ENCODE measurements at places on chromosomes 12 and 14.

DNA sequence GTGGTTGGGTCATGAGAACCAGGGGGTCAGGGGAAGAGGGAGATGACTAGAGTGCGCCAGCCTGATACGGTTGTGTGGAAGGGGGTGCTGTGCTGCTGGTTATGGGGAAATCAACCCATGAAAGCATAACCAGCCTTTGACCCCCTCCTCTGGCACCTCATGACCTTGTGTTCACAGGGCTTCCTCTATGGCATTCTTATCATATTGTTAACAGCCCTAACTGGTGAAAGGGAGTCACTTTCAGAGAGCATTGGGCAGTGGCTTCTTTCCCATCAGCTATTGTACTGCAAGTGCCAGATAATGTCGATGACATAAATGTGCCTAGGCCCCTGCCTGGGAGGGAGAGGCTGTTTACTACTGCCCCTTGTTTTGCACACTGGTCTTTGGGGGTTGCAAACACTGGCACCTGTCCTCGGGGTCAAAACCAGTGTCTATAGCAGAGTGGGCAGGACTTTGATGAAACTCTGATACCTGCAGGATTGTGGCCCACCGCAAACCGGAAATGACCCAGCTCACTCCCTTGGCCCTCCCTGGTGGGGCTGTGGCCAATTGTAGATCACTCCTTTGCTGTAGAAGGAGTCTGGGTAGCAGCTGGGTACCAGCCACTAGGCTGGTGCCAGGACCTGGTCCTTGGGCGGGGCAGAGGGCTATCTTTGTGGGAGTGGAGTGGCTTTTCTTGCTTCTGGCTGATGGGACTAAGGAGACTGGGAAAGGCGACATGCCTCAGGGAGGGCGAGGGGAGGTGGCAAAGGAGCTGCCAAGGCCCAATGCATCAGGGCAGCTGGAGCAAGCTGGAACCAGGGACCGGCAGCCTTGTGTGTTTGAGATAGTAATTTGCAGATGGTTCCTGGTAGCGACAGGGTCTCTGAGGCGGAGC is 634 bp upstream of the TMEM63C start:
- DNase-seq = no peak

DNA sequence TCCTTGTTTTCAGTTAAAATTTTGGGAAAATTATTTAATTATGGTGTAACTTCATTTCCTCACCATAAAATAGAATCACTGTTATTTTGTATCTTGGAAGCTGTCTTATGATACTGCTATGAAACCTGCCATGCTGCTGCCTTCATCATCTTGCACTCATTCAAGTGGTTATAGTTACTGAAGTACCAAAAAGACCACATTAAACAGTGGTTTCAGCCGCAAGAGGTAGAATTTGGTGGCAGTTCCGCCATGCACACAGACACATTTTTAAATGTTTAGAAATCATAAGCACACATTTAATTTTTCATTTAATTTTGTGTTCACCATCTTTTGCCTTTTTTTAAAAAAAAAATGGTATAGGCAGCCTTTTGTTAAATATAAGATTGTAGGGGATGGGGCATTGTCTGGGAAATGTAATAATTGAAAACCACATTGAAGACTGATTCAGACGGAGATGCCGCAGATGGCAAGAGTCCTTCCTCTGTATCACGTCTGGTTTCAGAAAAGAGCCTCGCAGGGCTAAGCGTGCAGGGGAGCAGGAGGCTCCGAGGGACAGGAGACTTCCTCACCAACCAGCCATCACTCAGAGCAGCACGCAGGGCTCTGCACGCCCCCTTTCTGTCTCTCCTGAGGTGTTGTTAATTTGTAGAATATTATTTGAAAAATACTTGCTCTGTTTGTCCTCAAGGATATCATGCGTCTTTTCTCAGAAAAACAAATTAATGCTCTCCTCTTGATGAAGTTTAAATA is 115.2 kb upstream of the PELI2 start:
- no peak for DNase-seq

- no peak for DNase-seq
Measured at GRCh38 chr12:117593815-117594400, 232.5 kb upstream of the NOS1 start.

DNA sequence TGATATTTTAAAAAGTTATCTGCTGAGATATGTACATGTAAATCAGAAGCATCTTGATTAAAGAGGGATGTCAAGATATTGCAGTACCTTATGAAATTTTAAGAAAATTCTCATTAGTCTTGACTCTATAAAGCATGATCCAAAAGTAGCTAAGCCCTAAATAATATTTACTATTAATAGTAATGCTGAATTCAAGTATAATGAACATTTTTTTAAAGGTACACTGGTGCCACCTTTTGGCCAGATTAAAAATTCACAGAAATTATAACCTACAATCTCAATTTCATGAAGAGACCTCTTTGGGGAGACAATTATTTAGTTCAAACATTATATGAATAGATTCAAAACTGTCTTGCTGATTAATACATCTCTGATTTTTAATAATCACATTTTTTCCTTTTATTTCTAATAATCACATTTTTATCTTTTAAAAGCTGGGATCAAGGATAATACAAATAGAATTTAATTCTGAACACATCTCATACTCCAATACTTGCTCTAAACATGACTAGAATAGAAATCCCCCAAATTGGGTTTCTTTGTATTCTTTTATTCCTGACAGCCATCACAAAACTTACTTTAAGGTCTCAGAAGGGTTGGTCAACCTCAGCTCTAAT is 13.4 kb downstream of the AKAP5 start:
- peak; percentile 33 for DNase-seq

DNA sequence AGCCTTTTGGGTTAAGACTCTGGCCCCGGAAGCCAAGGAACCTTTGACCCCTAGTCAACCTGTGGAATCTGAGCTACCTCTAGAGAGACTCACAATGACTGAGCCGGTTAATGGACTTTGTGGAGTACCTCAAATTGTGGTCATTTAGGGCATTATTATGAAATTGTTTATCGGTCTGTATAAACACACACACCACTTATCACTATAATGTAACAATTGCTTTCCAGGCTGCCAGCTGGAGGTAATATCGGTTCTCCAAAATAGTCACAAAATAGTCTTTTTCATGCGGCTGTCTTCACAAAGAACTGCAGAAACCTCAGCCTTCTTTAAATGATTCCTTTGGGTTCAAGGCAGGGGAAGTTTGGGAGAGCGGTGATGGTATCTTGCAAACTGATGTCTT is 144.2 kb downstream of the DACT1 start:
- DNase-seq = no peak

GRCh38 chr14:97120204-97120603 is 323.0 kb downstream of the VRK1 start:
- no peak for DNase-seq

DNA sequence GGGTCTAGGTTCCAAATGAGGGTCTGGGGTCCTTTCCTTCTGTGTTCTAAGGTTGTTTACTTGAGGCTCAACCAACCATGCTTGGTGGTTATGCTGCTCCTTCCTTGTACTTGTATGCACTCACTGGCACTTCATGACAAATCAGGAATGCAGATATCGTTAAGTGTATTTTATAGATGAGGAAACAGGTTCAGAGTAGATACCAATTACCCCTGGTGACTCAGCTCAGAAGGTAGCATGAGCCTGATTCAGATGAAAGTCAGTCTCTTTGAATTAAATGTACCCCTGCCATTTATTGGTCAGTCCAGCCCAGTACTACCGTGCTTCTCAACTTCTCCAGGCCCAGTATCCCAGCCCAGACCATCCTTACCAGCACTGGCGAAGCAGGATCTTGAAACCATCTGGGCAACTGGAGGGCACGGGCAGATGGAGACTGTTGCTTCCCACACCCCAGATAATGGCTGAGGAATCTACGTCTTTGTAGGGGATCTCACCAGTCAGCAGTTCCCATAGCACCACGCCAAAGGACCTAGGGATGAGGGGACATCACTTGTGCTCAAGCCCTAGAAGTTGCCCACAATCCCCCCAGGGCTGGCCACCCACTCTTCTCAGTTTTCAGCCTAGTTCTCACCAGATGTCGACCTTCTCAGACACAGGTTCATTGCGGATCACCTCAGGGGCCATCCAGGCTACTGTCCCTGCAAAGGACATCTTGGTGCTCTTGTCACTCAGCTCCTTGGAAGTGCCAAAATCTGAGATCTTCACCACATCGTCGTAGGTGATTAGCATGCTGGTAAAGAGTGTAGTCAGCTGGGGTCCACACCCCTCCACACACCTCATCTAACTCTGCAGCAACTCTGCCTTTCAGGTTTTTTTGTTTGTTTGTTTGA is 14.3 kb downstream of the MAP3K12 start:
- DNase-seq = no peak

- no peak for DNase-seq
Measured at GRCh38 chr12:13581031-13581430, 384.5 kb downstream of the EMP1 start.

DNA sequence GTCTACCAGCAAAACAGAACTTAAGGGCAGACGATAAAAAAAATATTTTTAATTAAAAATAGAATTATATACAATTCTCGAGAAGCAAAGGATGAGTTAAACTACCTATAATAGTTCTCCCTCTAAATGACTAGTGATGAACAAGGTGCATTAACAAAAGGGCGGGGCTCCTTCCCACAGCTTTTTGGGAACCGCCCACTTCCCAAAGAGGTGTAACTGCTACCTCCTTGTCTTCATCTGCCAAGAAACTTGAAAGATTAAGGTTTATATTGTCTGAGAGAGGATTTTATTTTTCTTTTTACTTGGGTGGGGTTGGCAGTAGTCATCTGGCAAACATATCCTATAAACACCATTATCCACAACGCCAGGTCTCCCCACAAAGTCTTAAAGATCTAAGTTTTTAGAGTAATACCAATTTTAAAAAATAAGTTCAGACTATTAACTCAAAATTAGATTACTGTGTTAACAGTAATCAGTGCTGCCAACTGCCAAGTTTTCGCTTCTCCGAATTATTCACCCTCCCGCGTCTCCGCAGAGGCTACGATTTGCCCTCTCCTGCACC is 938 bp downstream of the RALGAPA1 start:
- no peak for DNase-seq

- DNase-seq = no peak
Measured at GRCh38 chr12:3560295-3560620, 69.3 kb downstream of the PRMT8 start.

DNA sequence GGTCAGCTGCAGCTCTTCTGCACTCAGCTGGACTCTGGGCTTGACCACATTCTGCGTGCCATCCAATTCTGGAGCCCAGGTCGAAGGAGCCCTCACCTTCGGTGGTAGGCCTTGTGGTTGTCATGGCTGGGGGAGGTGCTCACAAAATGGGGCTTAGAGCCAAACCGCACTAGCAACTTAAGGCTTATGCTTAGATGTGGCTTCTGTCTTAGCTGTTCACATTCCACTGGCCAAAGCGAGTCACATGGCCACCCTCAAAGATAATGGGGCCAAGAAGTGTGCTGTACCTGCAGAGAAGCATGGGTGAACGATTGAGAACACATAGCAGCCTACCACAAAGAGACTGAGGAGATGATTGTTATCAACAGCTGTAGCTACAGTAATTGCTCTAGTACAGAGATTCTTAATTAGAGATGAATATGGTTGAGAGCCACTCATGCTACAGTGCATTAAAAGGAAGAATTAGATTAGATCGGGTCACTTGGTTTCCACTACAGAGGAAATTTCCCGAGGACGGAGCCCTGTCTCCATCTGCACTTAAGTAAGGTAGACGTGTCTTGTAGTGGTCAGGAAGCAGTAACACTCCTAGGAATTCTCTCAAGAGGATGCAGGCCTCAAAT is 334.6 kb upstream of the FKBP4 start:
- DNase-seq = no peak

DNA sequence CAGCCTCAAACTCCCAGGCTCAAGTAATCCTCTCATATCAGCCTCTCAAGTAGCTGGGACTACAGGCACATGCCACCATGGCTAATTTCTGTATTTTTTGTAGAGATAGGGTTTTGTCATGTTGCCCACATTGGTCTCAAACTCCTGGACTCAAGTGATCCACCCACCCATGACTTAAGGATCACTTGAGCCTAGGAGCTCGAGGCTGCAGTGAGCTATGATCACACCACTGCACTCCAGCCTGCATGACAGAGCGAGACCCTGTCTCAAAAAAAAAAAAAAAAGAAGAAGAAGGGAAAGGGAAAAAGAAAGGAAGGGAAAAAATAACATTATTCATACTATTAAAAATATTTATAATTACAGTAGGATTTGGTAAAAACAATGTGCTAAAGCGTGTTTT is 19.2 kb downstream of the EPS8 start:
- no peak for DNase-seq

GRCh38 chr12:93668919-93669418 is 8.2 kb upstream of the CRADD start:
- DNase-seq = peak; percentile 42

- DNase-seq = no peak
Measured at GRCh38 chr12:63222582-63222981, 71.6 kb upstream of the AVPR1A start.

DNA sequence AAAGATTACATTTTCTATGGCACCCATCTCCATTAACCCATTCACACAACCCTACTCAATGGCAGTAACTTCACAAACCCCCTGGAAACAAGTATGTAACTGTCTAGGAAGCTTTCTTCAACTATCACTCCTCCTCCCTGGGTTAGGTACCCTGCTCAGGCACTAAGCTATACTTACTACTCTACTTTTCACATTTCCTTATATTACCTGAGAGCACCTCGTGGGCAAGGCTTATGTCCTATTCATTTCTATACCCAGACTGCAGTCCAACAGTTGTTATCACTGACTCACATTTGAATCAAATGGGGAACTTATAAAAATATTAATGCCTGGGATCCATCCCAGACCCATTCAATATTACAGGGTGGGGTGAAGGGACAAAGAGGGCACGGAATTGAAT is 4.6 kb downstream of the PAWR start:
- DNase-seq = no peak

DNA sequence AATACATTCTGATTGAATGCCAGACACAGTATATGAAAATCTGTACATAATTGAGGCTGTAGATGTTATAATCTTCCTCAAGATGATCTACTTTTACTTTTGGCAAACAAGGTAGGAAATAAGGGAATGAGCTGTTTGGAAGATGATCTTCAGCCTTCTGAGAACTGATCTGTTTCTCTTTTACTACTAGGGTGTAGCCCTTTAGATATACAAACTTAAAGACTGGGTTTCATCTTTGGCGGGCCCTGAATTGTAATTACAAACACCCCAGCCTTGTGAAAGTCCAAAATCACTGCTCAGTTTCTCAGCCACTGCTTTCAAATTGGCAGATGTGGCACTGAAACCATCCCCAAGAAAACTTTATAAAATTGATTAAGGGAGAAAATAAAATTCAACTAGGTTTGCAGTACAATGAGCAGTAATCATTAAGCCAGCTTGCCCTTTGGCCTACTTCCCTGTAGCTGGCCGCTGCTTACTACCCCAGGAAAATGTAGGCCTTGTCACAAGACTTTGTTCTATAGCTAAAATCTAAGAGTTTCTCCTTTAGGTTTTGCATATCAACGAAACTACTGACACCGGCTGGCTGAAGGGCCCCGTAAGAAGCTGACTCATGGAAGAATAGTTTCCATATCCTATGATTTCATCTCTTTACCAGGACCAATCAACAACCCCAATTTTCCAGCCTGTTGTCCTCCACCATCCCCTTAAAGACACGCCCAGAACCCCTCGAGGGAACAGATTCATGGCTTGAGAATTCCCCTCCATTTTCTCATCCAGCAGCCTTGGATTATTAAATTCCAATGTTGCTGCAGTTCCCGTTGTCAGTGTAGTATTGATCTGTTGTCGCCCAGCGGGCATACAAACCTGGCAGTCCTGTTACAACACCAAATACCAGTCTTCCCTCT is 210.8 kb downstream of the PCNX1 start:
- DNase-seq = peak; percentile 11

GRCh38 chr12:51955702-51956101 is 4.2 kb downstream of the ACVR1B start:
- DNase-seq = no peak

Data from GM20000 (cell line).